ENCODE measurements at places on chromosomes 12 and 14. TPM values are rescaled to one million over a fixed set of nuclear protein-coding genes. Genes with fewer than 3 reads are reported as not detected.

The DPPA3 gene
- polyA plus RNA-seq = not detected

The PPP4R4 gene
- polyA plus RNA-seq = 0.15 TPM

The MYF6 gene
- polyA plus RNA-seq = 0.14 TPM

The NUP107 gene
- 74.7 TPM for polyA plus RNA-seq

The ASCL1 gene
- 0.09 TPM for polyA plus RNA-seq

The BEST3 gene
- polyA plus RNA-seq = 0.41 TPM

The COX8C gene
- polyA plus RNA-seq = 0.66 TPM

The GALNT6 gene
- 5.5 TPM for polyA plus RNA-seq

The NUBPL gene
- 15.1 TPM for polyA plus RNA-seq

The AKT1 gene
- polyA plus RNA-seq = 108 TPM

The DNAI7 gene
- 7.2 TPM for polyA plus RNA-seq

The BDKRB2 gene
- 3.4 TPM for polyA plus RNA-seq

DNA sequence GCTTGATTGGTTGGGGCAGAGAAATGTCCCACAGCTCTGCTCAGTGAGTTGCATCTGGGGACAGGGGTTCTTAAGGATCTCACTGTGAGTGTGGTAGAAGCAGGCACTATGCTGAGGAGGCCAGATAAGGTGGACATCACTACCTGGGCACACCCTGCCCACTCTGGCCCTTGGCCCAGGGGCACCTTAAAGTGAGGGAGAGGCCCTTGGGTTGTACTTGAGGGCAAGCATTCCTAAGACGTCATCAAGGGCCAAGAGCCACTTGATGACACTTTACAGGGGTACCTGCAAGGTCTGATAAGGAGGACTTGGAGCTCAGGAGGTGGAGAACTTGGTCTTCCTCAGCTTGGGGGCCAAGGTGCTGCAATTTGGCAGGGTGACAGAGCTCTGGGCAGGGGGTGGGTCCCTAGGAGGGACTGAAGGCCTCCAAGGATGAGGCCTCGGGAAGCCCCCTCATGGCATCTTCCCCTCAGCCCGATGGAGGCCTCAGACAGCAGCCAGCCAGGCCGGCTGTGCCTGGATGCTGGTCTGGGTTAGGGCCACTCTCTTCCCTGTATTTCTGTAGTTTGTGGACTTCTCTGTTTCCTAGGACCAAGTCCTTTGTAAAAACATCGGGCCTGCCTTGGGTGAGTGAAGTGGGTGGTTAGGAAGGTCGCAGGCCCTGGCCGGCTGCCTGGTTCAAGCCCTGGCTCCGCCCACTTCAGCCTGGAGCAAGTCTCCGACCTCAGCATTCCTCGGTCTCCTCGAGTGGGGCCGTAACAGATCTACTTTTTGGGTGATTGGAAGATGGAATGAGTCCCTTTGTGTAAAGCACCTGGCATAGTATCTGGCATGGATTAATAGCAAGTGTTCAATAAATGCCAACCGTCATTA is 24.8 kb downstream of the GPR68 start:
- DNase-seq = no peak

DNA sequence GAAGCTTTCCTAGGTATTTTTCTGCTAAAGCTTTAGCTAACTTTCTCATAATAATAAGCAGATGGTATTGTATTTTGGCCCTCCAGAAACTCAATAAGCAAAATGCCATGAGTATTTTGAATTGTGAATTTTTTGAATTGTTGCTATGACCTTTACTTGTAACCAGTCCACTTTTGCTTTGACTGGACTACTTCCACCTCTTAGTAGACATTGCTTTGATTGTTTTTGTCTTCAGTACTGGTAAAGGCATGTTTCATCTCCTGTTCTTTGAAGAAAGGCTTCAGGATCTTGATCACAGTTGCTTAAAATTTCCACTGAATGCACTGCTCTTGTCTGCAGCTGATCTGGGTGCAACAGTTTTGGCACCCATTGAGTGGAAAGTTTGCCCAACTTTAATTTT is 102.3 kb downstream of the TRMT5 start:
- no peak for DNase-seq

DNA sequence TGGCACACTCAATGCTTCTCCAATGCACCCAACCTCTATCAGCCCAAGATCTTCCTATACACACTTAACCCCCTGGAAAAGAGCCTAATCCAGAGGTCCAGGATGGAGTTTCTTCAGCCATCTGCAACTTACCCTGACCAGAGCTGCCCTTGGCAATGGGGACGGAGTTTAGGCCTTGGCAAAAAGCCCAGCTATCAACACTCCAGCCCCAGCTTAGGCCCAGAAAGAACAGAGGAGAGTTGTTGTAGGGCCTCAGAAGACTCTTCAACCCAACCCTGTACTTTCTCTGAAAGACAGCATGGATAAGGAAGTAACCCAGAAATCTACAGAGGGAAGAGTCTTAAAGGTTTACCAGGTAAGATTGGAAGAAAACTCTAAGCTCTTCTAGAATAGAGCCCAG is 219.3 kb upstream of the PELI2 start:
- DNase-seq = no peak

DNA sequence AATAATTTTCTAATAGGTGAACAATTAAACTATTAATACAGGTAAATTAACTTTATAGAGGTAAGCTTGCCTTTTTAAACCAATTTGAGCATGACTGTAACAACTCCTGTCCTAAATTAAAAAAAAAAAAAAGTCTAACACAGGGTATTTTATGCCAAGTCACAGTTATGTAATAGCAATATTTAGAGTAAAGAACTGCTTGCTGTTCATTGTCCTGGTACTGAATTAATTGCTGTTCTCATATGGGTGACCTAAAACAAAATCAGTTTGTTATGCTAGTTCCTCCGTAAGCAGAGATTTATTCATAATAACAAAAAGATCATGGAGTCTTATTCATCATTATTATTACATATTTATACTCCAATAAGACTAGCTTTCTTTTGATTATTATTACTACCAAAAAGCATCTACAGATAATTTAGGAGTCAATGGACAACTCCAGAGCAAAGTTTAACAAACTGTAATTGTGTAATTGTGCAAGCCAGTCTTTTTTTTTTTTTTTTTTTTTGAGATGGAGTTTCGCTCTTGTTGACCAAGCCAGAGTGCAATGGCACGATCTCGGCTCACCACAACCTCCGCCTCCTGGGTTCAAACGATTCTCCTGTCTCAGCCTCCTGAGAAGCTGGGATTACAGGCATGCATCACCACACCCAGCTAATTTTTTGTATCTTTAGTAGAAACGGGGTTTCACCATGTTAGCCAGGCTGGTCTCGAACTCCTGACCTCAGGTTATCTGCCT is 98.3 kb downstream of the ITPR2 start:
- no peak for DNase-seq

GRCh38 chr12:52579468-52580465 is 6.1 kb upstream of the KRT74 start:
- DNase-seq = no peak

DNA sequence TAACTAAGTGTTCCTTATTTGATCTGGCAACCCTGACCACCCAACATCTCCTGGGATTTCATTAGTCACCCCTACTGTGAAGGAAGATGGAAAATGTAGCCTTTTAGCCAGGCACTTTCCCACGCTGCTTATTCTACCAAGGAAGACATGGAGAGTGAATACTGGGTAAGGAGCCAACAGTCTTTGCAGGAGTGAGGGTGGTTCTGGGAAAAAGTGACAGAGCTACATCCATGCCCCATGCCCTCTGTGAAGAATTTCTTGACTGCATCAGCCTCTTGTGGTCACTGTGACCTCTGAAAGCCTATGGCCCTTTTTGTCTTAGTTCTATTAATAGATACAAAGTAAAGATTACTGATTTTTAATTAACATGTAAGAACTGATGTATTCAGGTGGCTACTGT is 196.0 kb upstream of the EEA1 start:
- DNase-seq = no peak

- DNase-seq = no peak
These were observed 9.5 kb downstream of the SLC38A2 start for GRCh38 chr12:46362895-46363581.

DNA sequence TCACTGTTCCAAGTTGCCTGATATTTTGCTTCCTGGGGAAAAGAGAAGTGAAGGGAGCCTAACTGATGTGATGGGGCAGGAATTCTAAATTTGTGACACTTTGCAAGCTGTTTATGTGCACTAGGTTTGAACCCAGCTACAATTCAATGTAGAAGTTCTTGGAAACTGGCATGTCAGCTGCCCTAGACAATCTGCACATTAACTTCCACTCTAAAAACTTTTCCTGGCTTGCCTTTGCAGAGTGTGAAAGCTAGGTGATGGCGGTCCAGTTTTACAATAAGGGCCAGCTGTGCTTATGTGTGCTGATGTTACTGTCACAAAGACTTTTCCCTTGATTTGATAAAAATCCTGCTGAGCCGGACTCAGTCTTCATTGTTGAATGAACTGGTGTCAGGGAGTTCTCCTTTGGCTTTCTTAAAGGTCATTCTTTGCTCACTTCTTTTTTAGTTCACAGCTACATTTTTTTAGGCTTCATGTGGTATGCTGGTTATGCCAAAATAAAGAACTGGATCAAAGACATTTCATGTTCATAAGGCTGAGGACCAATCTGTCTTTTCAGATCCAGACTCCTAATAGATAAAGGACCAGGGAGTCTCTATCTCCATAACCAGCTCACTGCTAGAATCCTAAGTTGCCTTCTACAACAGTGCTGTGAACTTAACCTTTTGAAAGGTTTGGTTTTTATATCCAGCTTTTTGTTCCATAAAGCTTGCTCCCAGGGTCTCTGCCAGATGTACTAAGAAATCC is 133.5 kb downstream of the TGFB3 start:
- no peak for DNase-seq

DNA sequence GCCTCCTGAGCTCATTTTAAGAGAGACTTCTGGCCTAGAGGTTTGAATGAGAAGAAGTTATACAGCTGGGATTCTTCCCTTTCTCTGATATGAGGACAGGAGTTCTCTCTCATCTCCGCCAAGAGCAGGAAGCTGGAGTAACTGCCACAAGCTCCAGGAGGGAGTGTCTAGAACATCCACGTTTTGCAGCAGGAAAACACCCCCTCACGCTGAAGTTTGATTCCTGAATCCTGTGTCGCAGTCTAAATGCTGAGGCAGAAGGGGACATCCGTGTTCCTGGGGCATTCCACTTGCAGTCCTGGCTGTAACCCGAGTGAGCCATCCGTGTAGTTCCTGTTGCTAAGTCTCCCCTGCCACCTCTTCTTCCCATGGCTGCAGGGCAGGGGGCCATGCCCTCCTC is 38.3 kb downstream of the NTF3 start:
- no peak for DNase-seq

DNA sequence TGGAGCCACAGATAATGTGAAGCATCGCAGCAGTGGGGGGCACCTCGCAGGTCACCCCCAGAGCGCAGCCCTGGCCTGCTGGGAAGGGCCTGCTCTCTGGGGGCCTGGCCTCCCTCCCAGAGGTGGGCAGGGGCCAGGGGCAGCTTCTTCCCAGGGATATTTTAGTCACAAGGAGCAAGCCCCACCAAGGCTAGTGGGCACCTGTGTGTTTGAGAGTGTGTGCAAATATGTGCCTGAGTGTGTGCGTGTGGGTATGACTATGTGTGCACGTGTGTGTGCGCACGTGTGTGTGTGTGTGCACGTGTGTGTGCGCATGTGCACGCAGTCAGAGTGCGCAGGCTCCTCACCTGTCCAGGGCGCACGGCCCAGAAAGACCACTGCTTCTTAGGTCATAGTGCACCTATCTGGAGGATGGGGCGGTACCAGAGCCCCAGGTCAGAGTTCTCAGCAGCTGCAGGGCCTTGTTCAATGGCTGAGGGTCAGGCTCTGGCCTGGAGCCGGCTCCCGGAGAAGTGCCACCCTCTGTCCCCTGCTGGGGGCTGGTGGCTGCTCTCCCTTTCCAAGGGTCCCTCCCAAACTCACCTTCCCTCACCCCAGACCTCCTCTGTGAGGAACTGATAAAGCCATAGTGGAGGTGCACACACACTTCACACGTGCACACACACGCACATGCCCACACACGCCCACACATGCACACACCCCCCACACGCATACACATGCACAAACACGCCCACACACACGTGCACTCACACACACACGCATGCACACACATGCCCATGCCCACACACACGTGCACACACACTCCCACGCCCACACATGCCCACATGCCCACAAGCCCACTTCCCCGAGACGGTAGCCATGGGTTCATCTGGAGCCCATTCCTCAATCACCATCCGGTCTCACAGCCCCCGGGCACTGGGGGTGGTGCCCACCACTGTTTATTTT is 128.5 kb downstream of the KIF26A start:
- no peak for DNase-seq

GRCh38 chr12:40011775-40012129 is 94.1 kb downstream of the SLC2A13 start:
- DNase-seq = no peak

DNA sequence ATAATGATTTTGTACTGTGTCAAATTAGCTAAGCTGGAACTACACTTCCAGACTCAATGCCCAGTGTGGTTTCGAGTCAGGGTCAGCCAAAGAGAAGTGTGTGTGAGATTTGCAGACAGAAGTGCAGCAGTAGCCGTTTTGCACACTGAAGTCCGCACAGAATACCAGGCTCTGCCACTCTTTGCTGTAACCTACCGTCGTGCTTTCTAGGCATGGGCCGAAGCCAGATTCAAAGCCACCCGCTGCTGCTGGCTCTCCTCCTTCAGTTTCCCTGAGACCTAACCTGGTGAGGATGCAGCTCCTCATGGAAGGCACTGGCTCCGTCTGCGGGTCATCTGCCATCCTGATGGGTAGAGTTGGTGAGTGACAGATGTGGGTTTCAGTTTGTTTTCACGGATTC is 48.8 kb downstream of the LRTM2 start:
- no peak for DNase-seq

GRCh38 chr12:63220921-63221320 is 69.9 kb upstream of the AVPR1A start:
- no peak for DNase-seq

- DNase-seq = no peak
These were observed 28.5 kb upstream of the KLHL42 start for GRCh38 chr12:27751386-27752047.

GRCh38 chr14:97376310-97376709 is 579.1 kb downstream of the VRK1 start:
- DNase-seq = no peak

- no peak for DNase-seq
These were observed 36.7 kb upstream of the IL22 start for GRCh38 chr12:68290126-68290525.

GRCh38 chr14:98321841-98322240 is 950.2 kb downstream of the BCL11B start:
- no peak for DNase-seq

DNA sequence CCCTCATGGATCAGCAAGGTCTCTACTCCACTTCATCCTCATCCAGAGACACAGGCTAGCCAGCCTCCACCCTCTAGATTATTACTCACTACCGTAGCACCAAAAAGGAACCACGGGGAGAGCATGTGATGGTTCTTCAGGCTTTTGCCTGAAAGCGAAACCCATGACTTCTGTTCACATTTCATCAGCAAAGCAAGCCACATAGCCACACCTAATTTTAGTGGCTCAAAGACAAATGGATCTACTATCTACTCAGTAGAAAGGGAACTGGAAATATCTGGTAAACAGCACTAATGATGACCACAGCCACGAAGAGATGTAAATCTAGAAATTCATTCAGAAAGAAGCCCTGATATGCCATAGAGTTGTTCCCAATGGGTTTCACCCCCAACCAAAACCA is 51.4 kb downstream of the VCPKMT start:
- no peak for DNase-seq

- DNase-seq = no peak
These were observed 78.0 kb downstream of the DERA start for GRCh38 chr12:15988983-15989755.

Data from right renal pelvis (tissue), 4 donors.